Stimulated activated CD8-positive, alpha-beta memory T cell treated with anti-CD3 and anti-CD28 coated beads, Interleukin-2, amount 100 ng/mL, for 1 hour (primary cell): ENCODE measurements at places on chromosomes 2 and 18.

DNA sequence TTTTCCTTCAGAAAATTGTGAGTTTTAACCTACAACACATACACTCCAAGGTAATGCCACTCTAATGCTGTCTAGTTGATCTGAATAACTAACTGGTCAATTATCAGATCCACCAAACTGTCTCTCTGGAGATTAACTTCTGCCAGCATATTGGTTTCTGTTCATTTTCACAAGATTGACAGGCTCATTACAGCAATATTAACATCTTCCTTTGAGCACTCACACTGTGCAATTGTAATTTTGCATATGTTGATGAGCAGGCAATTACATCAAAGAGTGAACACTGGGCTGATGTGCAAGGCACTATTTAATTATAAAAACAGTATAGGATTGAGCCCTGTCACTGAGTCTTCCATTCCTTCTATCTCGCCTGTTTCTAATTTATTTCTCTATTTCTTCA is 197.3 kb downstream of the SLC8A1 start:
- no peak for DNase-seq

DNA sequence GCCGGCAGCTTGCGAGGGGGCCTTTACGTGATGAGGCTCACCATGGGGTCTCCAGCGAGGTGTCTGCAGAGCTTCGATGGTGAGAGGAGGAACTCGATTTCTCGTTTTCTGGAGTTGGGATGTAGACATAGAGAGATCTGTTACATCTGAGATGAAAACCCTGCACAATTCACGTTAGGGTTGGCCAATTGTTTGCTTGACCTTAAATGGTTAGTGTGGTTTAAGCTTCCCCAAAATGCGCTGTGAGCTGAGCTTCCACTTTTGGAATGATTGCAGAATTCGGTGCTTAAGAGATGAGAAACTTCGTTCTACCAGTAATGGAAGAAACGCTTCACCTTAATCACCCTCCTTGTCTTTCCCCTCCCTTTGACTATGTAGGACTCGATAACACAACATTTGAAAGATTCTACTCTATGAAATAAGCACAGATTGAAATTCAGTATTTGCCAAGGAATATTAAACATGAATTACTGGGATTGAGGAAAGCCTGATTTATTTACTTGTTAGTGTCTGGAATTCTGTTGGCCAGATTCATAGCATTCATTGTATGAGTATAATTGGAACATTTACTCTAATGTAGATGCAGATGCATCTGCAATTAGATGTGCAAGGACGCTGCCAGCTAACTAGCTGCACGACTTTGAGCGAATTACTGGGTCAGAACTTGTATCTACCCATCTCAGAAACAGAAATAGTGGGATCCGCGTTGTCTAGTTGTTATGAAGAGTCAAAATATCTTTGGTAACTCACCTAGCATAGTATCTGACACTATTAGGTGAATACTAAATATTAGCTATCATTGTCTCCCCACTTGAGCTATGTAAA is 1.6 kb upstream of the KLF7 start:
- DNase-seq: no peak

DNA sequence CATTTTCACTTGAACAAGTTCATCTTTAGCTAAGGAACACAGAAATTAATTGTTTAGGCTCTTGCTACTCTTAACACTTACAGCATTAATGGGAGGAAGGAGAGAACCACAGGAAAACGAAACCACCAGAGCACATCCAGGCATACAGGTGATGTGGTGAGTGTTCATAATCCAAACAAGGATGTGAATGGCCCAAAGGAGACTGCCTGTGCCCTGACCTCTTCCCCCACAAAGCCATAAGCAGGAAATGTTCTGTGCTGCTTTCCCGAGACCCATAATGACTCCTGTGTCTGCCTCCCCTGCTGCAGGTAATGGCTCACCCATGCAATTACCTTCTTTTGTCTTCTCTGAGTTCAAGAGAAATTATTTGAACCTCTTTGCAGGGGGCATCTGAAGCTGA is 295.9 kb upstream of the LINC00305 start:
- DNase-seq: no peak

DNA sequence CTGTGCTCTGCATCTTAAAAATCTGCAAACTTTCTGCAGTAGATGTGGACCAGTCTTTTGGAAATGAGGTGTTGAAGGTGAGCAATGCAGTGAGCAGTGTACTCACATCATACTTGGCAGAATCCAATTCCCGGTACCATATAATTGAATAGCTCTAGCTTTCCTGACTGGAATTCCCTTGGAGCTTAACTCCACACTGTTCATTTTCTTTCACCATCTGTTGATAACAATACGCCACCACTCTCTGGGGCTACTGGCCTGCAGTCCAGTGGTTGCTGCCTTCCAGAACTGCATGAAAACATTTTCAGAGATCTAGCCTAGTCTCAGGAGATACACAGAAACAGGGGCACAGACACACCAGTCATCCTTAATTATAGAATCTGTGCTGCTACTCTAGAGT is 820.0 kb upstream of the NXPH2 start:
- no peak for DNase-seq
